CD4-positive, alpha-beta T cell treated with Interleukin-15 for 4 hours (primary cell): ENCODE measurements at places on chromosomes 6 and 20.

GRCh38 chr6:121506761-121507754 lies 71.6 kb downstream of the GJA1 start:
- DNase-seq = no peak

- DNase-seq = no peak
Measured at GRCh38 chr6:53426117-53426516, 77.4 kb upstream of the ELOVL5 start.

DNA sequence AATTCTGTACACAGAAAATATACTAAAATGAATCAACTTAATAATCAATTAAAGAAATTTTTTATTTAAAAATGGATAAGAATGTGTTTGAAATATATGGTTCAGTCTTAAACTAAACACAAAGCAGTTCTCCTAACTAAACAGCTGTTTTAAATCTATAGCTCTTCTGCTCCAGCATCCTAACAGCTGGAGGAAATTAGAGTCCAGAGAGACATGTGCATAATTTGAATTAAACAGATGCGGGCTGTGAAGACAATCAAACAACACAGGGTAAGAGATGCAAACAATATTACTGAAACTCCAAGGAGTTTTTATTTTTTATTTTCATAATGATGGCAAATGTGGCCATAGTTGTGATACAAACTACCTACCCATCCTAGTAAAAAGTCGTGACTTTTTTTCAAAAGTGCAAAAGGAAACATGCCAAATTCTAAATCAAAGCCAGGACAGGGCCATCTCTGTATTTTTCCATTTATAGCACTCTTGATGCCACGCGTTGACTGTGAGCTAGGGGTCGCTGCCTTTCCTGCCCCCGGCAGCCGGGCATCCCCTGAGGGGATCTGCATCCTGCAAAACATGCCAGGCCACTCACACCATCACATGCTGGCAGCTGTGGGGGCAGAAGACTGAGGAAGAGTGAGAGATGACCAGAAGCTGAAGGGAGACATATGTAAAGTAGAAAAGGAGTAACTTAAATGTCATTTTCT lies 310.6 kb downstream of the PRKN start:
- DNase-seq = no peak

GRCh38 chr6:148192310-148192709 lies 150.3 kb upstream of the SASH1 start:
- DNase-seq = no peak

DNA sequence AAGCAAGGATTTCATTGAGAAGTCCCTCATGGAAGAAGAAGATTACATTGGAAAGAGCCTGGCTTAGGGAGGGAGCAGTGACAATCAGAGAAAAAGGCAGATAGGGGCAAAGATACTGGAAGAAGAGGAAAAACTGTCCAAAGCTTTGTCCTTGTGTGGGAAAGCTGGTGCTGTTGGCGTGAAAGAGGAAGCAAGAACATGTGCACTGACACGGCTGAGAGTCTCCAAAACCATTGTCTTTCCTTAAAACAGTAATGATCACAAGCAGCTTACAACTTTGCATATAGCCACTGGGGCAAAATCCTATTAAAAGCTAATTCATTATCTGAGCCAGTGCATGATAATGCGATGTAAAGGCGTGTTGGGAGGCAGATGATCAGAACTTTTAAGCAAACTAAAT lies 85.1 kb upstream of the ESR1 start:
- DNase-seq = no peak

DNA sequence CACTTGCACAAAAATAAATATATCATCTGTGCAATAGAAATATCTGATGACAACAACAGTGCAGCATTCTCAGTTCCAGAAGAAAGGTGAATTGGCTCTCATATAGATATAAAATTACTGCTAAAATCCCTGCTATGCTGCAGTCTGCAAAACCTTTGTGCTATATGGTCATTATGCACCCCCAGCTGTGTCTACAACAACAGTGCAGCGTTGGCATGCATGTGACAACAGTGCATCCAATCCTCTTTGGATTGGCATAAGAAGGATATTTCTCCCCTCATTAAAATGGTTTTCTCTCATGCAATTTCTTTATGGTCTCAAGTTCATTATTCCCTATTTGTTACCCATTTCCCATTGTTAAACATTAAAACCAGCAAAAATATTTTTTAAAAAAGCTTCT lies 23.1 kb downstream of the OR2B6 start:
- no peak for DNase-seq

GRCh38 chr6:144350528-144350880 lies 65.4 kb downstream of the UTRN start:
- DNase-seq = no peak

DNA sequence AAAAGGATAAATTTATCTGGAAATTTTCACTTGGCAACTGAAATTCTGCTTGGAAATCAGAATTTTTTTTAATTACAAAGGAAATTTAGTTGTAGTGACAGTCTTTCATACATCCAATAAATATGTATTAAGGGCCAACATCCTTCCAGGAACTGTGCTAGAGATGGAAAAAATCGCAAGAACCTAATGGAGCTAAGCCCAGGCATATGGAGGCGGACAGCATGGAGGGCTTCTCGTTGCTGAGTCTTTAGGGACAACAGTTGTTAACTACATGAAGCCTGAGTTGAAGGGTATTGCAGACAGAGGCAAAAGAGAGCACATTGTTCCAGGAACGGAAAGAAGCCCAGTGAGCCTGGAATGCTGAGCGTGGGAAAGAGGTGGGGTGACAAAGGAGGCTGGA lies 208.9 kb downstream of the IBTK start:
- DNase-seq = no peak
